NCI-H460 (cell line): ENCODE measurements at places on chromosomes 16 and 17.

- DNase-seq: no peak
These were observed 119.2 kb upstream of the NETO2 start for GRCh38 chr16:47262938-47263337.

- no peak for DNase-seq
These were observed 1.0 kb upstream of the FBRS start for GRCh38 chr16:30656974-30657865.

DNA sequence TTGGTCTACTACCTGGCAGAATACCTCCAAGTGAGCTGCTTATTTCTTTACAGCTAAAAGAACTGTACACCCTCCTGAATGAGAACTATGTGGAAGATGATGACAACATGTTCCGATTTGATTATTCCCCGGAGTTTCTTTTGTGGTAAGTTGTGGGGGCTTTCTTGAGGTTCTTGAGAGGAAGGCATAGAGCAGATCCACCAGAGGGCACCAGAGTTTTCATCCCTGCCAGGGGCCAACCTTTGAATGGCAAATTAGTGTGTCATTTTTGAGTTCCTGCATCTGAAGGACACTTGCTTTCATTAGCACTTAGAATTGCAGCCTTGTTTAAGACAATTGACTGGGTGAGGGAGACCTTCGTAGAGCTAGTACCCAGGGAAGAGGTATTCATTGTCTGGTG, 35.0 kb downstream of the NMT1 start:
- DNase-seq: no peak

GRCh38 chr17:50003911-50004310, 8.9 kb upstream of the DLX3 start:
- DNase-seq: no peak

GRCh38 chr17:77723071-77723908, 235.2 kb upstream of the TNRC6C start:
- no peak for DNase-seq
